ENCODE measurements at places on chromosomes 7 and 10.

DNA sequence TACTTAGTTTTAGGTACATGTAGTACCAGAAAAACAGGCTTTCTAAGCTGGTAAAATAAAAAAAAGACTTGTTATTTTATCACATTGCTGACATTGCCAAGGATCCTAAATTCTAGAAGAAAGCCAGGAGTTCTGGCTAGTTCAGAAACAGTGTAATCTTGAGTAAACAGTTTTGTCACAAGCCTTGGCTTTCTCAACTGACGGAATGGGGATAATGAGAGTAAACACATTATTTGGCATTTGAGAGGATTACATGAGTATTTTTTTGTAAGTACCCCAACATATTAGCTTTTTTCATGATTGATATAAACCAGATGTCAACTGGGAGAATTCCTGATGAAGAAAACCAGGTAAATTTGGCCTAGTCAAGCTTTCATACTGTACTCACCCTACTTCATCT is 269.8 kb downstream of the SORCS1 start:
- DNase-seq = no peak

DNA sequence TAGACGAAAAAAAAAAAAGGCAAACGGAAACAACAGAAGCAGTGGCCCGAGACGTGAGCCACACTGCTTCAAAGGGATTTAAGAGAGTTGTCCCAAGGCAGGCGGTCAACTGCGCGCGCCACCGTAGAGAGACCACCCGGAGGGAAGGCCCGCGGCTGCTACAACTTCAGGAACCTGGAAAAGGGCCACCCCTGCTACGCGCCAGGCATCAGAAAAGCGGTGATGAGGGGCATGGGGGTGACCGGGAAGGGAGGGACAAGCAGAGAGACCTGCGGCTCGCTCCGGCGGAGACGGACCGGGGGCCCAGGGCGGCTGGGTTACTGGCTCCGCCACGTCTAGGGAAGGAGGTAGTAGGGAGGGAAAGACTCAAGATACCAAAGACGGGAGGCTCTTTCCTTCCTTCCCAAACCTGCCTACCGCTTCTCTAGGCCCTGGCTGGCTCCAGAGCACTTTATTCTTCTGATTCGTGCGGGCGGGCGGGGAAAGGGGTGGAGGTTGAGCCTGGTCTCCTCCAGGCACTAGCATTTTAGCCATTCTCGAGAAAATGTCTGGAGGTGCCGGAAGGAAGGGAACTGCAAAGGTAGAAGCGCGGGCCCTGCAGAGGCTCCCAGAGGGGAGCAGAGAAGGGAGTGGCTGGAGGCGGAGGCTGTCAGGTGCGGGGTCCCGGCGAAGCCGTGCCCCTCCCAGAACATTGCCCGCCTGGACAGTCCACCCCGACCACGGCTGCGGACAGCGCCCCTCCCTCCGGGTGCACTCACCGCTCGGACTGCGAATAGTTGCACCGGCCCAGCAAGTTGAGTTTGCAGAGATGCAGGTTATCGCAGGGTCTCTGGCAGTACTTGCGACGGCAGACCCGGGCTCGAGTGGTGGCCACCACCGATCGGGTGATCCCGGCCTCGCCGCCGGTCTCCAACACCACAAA is 993 bp downstream of the ZC3HAV1 start:
- no peak for DNase-seq

DNA sequence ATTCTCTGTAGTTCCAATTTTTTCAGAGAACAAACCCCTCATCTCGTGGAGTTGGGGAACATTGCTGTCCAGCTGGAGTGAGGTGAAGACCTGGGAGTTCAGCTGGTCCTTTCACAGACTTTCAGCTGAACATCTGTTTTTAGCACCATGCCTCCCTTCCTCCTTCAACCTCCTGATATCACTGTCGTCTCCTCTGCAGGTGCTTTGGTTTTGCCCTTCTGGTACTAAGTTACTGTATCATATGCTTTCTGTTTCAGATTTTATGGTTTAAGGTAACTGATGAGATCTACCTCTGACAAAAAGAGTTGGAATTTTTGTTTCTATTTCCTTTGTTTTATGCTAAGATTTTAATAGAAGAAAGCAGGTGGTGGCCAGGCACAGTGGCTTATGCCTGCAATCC is 102.9 kb downstream of the ZNF438 start:
- DNase-seq = no peak

GRCh38 chr7:48760528-48761265 is 163.7 kb upstream of the CDC14C start:
- no peak for DNase-seq

DNA sequence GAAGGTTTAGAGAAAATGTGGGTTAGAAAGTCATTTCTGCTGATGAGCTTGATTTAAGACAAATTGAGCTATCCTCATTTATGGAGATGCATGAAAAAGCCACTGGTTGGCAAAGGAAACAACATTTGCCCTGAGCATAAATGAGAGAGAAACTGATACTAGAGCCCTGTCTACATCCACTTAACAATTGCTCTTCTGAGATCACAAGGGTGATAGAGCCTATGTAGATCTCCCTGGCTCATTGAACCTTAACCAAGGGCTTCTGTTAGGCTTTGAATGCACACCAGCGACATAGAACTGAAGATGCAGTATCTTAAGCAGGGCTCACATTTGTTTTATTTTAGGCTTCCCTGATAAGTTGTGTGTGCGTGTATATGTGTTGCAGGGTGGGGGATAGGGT is 35.0 kb downstream of the GPR141 start:
- no peak for DNase-seq

- no peak for DNase-seq
These were observed 219.5 kb upstream of the PHYHIPL start for GRCh38 chr10:58956926-58957325.

GRCh38 chr7:127776776-127777386 is 124.9 kb downstream of the SND1 start:
- no peak for DNase-seq

DNA sequence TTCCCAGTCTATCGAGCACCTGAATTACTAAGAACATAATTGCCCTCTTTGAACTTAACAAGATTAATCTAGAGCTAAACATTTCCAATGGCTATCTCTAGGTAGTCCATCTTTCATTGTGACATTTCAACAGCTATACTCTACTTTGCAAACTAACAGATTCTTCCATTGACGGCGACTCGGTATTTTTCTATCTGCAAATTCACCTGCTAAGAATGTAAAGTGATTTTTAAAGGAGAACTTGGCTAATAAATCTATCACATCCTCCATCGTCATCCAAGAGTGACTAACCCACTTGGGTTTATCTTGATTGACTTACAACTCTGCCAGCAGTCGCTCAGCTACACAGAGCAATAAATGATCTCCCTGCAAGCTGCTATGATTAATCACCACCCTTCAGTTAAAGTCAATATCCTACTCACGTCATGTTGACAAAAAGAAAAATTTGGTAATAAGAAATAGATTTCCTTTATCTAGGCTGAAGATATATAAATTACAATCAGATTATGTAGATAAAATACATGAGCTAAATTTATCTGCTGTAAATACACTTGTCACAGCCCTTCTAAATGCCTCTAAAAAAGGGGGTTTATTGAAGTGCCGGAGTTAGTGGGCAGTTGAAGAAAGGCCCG is 99.5 kb downstream of the SFMBT2 start:
- DNase-seq = no peak

GRCh38 chr10:123642293-123642692 is 23.9 kb upstream of the GPR26 start:
- peak; percentile 12 for DNase-seq

GRCh38 chr7:68205826-68206225 is 1209.2 kb downstream of the TYW1 start:
- DNase-seq = no peak

- no peak for DNase-seq
These were observed 1.5 kb upstream of the FAM53B start for GRCh38 chr10:124745673-124746072.

DNA sequence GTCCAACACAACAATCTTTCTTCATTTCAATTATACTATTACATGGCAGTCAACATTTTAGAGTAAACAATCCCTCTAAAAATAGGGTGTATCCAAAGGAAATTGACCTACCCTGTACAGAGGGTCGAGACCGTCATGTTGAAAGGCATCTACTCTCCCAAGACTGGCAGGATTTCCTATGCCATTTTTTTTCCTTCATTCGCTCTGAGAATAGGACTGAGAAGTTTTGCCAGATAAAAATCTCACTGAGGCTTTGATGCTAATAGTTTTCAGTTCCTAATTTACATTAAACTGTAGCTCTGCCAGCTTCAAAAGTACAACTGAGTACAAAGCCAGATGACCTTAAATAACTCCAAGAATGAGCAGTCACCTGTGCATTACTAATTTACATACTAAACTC is 84.5 kb upstream of the SEMA3C start:
- no peak for DNase-seq

GRCh38 chr10:121069061-121069850 is 218.1 kb downstream of the WDR11 start:
- DNase-seq = no peak

GRCh38 chr7:130908345-130909160 is 174.5 kb upstream of the KLF14 start:
- DNase-seq = no peak

GRCh38 chr10:88989824-88990383 is 694 bp upstream of the FAS start:
- DNase-seq = no peak

DNA sequence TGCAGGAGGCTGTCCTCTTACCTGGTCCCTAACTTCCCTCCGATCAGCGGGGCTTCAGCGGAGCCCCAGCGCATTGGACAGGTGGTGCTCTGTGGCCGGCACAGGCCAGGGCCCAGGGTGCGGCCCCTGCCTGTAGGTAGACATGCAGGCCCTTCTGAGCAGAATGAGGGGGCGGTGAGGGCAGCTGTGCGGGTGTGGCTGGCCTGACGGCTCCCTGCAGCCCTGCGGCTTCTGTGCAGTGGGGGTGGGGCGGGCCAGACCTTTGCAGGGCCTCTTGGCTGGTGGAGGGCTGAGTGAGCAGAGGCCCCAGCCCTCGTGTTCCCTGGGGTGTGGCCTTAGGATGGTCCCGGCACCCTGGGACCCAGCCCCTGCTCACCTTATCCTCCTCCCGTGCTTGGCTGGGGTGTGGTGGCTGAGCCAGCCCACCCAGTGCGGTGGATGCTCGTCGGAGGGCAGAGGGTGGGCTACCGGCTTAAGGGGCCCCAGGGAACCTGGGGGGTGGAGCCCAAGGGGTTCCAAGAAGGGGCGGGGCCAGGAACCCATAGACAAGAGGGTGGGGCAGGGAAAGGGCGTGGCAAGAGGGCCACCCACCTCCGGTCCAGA is 175.2 kb upstream of the TNRC18 start:
- DNase-seq = no peak

- no peak for DNase-seq
These were observed 101.4 kb downstream of the SEMA3E start for GRCh38 chr7:83547526-83547925.

DNA sequence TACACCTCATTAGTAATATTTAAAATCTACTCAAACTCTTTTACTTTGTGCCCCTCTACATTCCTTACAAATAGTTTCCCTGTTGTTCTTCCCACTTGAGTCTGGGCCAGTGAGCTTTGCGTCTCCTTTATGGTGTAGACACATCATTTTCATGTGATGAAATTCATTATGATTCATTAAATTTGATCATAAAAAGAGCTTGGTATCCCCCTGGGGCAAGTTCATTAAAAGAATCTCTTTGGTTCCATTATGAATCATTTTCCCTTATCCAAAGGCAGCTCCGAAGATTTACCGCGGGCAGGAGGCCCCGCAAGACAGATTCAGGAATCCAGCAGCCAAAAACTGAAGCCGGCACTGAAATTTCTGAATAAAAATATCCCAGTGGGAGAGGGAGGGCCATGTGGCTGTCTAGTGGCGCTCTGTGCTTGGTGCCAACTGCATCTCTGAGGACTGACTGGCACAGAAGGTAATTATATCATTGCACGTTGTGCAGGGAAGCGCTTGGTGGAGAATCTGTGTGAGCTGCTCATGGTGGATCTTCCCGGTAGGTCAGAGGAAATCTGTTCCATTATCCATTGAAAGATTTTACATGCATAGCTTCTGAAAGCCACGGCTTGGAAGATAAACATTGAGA is 151.4 kb upstream of the PITRM1 start:
- DNase-seq = no peak

- DNase-seq = no peak
These were observed 5.4 kb downstream of the ZC3HAV1 start for GRCh38 chr7:139104091-139104450.

DNA sequence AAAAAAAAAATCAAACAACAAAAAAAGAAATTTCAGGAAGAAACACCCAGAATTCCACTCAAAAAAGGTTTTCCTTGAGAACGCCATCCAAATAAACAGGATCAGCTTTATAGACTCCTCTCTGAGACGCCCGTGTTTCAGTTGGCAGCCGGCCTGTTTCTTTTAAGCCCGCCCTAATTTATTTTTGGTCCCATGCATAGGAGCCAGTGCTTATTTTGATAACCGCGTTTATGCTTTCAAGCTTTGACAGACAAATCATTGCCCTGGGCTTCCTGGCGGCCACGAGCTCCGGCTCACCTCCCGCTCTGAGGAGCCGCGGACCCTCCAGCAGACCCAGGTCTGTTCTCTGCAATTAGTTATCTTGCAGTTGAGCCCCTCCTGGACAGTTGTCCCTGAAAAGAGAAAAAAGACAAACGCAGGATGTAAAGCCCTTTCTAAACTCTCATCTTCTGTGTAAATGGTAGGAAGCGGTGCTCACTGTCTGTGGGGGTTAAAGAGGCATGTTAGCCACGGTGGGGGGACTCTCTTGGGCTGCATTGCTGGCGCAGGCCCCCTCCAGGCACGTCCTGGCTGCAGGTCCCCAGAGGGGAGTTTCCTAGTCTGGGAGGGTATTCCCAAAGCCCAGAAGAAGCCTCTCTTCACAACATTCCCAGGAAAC is 22.2 kb upstream of the UNCX start:
- DNase-seq = no peak

DNA sequence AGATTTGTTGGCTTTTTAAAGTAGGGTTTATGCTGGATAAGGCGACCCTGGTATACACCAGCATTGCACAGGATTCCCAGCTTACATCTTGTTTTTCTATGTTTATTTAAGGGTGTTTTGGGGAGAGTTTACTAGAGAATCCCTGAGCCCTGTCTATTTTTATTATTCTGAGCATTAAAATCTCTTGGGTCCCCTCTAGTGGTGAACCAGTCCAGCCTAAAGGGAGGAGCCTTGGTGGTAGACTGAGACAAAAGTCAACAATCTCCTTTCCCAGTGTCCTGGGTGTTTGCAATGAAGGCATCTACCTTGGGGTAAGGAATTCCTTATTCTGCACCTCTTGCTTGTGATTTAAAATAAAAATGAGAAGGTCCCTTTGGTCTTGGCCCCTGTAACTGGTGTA is 38.2 kb downstream of the ANTXRL start:
- DNase-seq = peak; percentile 33

DNA sequence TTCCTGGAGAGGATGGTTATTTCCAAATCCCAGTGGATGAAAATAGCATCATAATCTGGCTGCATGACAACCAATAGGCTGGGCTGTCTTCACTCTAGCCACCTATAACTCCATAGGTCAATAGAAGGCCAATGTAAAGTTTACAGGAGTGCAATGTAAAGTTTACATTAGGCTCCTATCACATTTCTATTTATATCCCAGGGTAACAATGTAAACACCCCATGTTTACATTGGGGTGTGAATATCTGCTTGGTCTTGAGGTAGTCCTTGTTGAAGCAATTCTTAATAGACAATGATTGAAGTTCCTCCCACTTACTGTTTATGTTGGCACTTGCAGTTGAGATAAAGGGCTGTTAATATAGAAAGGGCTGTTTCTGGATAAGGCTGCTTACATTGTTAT is 21.5 kb downstream of the CH25H start:
- DNase-seq = no peak

All from midbrain (tissue), 1 donor.